ENCODE measurements at places on chromosomes 7 and 10.

GRCh38 chr10:108515821-108516220 lies 1351.3 kb upstream of the SORCS1 start:
- no peak for DNase-seq

- peak; percentile 89 for DNase-seq
Observed at GRCh38 chr7:2521952-2522591, 2.5 kb downstream of the LFNG start.

DNA sequence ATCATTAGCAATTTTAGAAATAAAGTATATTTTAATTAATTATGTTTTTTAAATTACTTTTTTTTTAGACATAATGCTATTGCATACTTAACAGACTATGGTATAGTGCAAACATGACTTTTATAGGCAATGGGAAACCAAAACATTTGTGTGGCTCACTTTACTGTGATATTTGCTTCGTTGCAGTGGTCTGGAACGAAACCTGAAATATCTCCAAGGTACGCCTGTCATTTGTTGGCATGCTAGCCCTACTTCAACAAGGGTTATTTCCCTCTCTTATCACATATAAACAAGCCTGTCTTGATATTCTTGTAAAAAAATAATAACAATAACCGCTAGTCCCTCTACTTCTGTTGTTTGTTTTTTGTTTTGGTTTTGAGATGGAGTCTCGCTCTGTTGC lies 74.2 kb downstream of the TYW1B start:
- no peak for DNase-seq

- DNase-seq: no peak
Observed at GRCh38 chr7:150734254-150734653, 3.0 kb upstream of the GIMAP5 start.

DNA sequence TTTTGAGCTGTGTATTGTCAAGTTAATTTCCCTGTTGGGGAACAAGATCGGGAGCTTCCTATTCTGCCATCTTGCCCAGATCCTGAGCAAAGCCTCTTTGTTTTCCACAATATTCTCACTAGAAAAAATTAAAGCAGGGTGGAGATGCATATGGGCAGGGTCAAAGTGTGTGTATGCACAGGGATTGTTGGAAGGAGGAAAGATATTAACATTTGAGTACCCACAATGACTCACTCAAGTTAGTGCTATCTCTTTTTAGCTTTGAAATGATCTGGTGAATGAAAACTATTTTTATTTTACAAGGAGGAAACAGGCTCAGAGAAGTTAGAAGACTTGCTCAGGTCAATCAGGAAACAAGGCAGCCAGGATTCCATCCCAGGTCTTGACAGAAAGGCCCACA lies 6.7 kb upstream of the BTBD16 start:
- no peak for DNase-seq

- no peak for DNase-seq
Observed at GRCh38 chr10:1406967-1407945, 330.1 kb downstream of the ADARB2 start.

DNA sequence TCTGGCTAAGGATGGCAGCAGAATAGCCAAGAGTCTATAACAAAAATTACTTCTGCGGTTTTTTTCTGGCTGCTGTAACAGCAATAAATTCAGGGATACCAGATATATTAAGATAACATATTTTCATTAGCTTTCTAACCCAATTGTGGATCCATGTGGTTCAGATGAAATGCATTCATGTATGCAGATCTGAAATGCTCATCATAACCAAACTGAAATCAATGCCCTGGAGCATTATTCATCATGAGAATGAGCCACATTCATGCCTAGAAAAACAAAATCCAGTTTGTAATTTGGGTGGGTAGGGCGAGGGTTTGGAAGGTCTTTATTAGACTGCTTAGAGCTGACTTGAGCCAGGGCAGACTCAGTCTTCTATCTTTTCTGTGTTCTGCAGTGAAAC lies 69.8 kb upstream of the SEMA3A start:
- DNase-seq: no peak

- peak; percentile 77 for DNase-seq
Observed at GRCh38 chr10:132387764-132388210, 9.2 kb upstream of the PWWP2B start.

- DNase-seq: peak; percentile 30
Observed at GRCh38 chr10:113093188-113094113, 143.4 kb downstream of the TCF7L2 start.

GRCh38 chr7:133919810-133920209 lies 207.3 kb upstream of the LRGUK start:
- DNase-seq: no peak

GRCh38 chr10:32047881-32048280 lies 8.3 kb downstream of the KIF5B start:
- no peak for DNase-seq
